ENCODE measurements at places on chromosomes 7 and 10.

DNA sequence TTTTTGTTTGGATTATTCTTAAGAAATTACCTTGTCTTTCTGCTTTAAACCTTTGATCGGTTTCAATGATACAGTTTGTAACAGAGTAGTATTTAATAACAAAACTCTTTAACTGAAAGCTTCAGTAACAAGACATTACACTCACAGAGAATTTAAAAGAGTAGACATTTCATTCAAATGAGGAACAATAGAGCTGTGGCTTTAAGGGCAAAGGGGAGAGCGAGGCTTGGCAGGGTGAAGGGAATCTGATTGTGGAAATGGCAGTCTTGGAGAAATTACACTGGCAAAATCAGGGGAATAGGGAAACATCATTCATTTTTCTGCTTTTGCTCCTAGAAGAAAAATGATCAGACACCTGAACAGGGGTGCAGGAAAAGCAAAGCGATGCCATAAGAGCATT is 5.1 kb upstream of the HIPK2 start:
- no peak for DNase-seq

GRCh38 chr7:29038463-29038862 is 80.3 kb upstream of the TRIL start:
- peak; percentile 6 for DNase-seq

- DNase-seq = no peak
These were observed 2.5 kb upstream of the LAMB4 start for GRCh38 chr7:108132551-108133265.

GRCh38 chr10:132187430-132188138 is 836 bp downstream of the DPYSL4 start:
- DNase-seq = no peak

- DNase-seq = no peak
These were observed 27.9 kb downstream of the LUC7L2 start for GRCh38 chr7:139387594-139387993.

Data from EL (cell line).